ENCODE measurements at places on chromosomes 13 and 19. TPM values are rescaled to one million over a fixed set of nuclear protein-coding genes. Genes with fewer than 3 reads are reported as not detected.
A peak's percentile ranks its signal among the peaks of the same experiment; 100 is the strongest.

- DNase-seq, result no peak
Observed at GRCh38 chr13:33178209-33178840, 107.2 kb downstream of the STARD13 start.

- DNase-seq, result no peak
Observed at GRCh38 chr13:65499256-65499655, 1730.9 kb downstream of the PCDH9 start.

- DNase-seq, result peak; percentile 4
Observed at GRCh38 chr13:90968166-90968904, 379.2 kb upstream of the MIR17HG start.

DNA sequence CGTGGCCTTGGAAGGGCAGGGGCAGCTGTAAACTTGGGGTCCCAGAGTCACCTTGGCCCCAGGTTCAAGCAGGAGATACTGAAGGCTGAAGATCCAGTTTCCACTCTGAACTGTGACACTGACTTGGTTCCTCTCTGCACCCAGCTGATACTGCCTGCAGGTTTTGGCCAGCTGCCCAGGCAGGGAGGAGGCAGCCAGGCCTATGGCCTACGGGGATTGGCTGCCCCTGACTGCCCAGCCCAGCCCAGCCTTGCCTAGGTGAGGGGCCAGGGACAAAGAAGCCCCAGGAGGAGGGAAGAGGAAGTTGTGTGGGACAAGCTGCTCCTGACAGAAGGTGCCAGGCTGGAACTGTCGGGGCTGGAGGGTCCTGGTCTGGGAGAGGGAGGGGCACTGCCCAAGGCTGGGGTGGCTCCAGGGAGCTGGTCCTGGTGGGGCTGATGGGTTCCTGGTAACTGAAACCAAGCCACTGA is 51.7 kb upstream of the CYP4F8 start:
- no peak for DNase-seq

DNA sequence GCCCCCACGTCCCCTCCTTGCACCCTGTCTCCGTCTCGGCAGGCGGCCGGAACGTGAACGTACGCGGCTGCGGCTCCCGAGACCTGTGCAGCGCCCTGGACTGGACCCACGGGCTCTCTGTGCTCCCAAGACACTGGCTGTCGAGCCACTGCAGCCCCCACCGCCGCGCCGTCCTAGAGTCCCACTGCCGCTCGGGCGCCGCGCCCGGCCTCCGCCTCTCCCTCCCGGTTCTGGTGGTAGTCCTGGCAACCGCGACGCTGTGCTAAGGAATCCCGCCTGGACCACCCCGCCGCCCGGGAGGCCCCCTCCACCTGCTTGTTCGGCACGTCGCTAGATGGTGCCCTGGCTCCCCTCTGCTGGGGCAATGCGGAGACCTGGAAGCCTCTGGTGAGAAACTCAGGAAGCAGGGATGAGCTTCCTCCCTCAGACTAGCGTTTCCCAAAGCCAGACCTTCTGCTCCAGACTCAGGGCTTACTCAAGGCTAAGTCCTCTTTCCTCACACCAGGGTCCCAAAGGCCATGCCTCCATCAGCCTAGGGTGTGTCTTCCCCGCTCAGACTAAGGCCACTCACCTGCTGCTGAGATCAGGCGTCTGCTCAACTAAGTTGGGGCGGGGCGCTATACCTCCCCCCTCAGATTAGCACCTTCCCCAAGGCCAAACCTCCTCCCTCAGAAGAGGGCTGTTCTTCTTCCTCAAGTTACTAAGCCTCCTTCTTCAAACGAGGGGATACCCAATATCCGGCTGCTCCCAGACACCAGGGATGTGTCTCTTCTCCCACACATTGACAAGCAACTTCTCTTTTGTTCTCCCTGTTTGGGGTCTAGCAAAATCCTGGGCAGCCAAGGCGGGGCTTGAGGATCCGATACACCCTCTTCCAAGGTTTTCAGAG is 16.1 kb upstream of the IRGC start:
- peak; percentile 29 for DNase-seq

DNA sequence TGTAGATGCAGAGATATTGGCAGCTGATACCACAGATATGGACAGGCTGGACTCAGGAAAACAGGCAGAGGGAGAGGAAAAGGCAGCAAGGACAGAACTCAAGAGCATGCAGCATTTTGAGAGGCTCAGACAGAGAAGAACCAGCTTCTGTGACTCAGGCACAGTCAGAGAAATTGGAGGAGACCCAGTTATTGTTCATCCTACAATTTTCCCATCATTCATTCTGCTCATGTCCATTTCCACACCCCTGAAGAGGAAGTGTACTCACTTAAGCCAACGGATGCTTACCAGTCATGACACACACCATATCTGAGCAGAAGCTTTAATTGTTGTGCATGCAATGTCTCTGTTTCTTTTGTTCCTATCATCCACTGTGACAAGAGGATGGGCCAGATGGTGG is 359.8 kb upstream of the HTR2A start:
- DNase-seq, result no peak

- no peak for DNase-seq
Observed at GRCh38 chr19:54905803-54906511, at the start of gene NCR1. Gene NCR1, plus strand, starts transcription at chr19:54906148. Its CDS starts 40 bp downstream, at chr19:54906188.

DNA sequence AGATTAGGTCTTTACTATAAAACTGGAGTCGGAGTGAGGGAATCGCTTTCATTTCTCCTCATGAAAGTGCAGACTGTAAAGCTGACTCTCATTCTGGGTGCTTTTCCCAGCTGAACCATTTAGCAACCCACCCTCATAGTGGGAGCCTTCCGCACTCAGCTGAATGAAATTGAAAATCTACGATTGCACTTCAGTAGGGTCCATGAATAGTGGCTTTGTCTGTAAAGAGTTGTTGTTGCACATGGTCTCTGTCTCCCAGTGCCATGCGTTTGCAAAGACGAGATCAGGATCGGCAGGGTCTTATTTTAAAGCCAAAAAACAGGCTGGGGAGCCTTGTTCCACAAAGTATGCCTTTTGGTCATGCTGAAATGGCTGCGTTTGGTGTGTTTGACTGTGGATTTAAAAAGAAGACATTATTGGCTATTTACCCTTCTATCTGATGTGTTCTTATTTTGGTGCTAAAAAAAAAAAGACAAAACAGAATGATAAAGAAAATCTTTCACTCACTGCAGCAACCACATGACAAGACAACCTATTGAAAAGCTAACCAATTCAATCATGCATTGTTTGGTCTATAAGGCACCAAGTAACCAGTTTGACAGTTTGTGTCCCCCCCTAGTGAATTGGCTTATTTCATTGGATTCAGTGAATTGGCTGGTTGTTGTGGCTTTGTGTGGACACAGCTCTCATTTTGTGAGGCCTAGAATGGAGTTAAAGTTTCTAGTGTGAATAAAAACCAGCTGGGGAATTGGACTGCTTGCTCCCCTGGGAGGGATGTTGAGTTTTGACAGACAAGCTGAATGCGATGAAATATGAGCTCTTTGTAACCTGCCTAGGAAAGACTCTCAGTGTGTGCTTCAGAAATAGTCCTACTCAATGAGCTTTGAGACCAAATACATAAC is 65.6 kb downstream of the ARHGAP35 start:
- DNase-seq, result no peak

DNA sequence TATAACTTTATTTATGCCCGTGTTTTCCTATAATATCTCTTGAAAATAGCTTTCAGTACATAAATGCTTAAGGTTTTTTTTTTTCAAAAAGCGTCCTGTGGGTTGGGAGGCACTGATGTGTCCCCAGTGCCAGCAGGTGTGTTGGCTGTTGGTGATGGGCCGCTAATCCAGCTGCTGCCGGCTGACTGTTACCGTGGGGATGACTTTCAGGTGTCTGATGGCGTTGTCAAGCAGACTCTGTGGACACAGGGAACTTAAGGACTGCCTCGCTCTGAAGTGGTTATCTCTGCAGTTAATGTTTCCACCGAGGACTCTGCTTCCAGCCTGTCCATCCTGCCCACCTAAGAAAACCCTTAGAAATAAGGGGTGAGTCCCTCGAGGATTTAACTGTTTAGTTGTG is 94.5 kb downstream of the ANKRD10 start:
- no peak for DNase-seq

- DNase-seq, result no peak
Observed at GRCh38 chr19:11563532-11563931, 4.5 kb upstream of the ELOF1 start.

GRCh38 chr13:94716016-94716415 is 3.7 kb upstream of the SOX21 start:
- DNase-seq, result no peak

DNA sequence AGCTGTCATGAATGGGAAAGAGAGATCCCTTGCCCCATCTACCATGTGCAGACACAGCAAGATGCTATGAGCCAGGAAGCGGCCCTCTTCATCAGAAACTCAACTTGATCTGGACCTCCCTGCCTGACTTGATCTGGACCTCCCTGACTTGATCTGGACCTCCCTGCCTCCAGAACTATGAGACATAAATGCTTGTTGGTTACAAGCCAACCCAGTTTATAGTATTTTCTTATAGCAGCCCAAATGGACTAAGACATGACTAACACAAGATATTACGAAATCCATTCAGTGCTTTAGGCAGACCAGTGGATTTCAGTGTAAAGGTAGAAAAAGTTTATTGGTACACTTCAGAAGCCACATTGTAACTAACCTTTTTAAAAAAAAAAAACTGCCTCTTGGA is 15.6 kb downstream of the PCID2 start:
- DNase-seq, result no peak

DNA sequence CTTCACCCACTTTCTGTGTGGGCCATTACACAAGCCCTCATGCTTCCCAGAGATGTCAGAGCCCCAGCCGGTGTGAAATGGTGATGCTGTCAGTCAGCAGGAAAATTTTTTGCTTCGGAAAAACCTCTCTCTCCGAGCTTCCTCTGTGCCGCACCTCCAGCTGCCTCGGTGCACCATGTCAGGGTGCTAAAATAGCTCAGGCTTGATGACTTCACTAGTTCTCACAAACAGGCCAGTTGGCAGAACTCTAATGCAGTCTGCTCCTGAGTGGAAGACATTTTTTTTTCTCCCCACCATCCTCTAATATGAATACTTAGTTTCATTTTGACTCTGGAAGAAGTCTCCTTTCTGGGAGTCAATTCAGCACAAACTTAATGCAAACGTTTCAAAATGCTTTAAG is 71.3 kb downstream of the KLF12 start:
- no peak for DNase-seq

GRCh38 chr19:34155686-34156085 is 16.6 kb upstream of the LSM14A start:
- no peak for DNase-seq

DNA sequence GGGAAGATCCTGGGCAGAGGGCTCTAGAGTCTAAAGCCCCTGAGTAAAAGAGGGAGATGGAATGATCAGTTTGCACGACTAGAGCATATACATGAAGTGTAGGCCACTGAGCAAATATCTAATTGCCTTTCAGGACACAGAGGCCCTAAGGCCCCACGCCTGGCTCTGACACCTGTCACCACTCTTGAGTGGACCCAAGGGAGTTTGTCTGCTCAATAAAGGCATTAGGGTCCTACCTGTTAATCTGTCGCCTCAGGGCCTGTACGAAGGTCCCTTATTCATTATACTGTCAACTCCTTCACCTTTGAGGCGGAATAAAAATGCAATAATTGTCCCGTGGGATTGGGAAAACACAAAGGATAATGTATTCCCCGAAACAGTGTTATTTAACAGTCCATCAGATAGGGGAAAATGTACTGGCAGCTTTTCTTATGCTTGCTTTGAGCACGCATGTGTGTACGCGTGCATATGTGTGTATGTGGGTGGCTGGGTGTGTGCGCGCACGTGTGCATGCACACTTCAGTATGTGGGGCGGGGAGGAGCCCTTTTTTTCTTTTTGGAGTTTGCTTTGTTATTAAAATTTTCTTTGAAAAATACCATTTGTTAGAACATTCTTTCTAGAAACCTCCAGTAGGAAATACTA is 161.8 kb upstream of the SERP2 start:
- no peak for DNase-seq

GRCh38 chr19:3441089-3441985 is 39.0 kb downstream of the SMIM24 start:
- no peak for DNase-seq

DNA sequence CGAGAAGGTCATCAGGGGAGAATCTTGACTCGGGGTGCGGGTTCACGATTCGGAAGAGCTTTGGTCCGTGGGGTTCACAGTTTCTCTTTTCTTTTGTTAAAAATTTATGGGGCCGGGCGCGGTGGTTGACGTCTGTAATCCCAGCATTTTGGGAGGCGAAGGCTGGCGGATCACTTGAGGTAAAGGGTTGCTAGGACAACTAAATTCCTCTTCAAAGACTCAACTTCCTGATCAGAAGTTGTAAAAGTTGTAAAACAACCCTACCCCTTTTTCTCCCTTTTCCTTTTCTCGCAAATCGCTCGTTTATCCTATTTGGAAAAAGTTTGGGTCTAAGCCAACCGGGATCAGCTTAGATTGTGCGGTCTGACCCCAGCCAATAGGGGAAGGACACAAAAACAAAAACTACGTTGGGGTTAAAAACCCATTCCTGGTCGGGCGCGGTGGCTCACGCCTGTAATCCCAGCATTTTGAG is 673 bp downstream of the ZNF486 start:
- DNase-seq, result peak; percentile 14

DNA sequence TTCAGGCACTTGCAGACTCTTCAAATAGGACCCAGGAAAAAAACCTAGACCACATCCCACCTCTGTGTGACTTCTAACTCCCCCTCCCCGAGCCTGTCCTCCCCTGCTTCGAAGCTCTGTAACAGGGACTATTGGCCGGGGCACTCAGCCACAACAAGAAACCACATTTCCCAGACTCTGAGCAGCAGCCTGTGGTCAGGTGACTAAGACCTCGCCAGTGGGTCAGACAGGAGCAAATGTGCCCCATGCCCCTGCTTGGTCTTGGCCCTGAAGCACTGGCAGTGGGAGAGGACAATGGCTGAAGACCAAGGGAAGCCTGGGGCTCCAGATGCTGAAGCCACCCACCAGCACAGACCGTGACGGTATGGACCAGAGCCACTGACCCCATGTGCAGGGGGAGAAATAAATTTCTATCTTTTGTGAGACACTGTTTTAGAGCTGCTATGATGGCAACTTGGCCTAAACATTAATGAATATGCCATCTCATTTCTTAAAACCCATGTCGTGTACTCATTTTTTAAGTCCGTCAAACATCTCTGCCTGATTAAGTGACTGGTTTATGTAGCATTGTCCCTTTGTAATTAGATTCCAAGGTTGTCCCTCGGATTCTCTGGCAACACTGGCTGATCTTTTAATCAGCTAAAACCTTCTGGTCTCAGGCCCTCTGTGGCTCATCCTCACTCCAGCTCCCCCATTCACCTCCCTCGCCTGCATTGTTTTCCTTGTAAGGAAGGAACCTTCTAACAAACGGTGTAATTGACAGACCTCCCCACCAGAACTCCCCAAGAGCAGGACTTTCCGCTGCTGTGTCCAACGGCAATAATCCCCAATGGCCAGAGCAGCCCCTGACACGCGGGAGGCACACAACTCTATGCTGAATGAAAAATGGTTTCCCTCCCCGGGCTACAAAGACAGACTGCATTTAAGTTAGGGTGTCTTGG is 98.4 kb downstream of the STK24 start:
- DNase-seq, result no peak

SLC8A2 gene
- polyA plus RNA-seq, result 0.27 TPM

TTC9B gene
- 0.20 TPM for polyA plus RNA-seq

BLVRB gene
- polyA plus RNA-seq, result 52.8 TPM

MISP gene
- 0.44 TPM for polyA plus RNA-seq

HIF3A gene
- polyA plus RNA-seq, result 66.4 TPM

CLEC17A gene
- polyA plus RNA-seq, result 0.30 TPM

IRGC gene
- not detected for polyA plus RNA-seq

IL12RB1 gene
- 0.13 TPM for polyA plus RNA-seq

RFPL4A gene
- polyA plus RNA-seq, result not detected

ATP4B gene
- 0.56 TPM for polyA plus RNA-seq

WASF3 gene
- polyA plus RNA-seq, result 60.7 TPM
